Activated CD4-positive, alpha-beta T cell treated with anti-CD3 and anti-CD28 coated beads for 1 hour (primary cell): ENCODE measurements at places on chromosomes 3 and 15.

DNA sequence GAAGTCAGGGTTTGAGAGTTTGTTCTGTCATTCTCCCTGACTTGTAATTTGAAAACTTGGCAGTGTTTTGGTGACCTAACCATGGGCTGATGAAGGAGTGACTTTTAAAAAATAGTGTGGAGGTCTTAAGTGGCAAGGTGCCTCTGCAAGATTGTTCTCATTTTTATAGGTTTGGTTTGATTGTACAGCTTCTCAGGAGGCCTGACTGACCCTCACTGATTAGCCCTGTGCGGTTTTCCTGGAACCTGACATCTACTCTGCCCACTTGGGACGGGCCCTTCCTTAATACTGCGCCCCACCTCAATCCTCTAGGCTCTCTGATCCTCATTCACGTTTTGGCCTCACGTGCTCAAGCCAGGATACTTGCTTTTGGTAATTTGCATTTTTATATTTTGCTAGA lies 2.8 kb downstream of the UBE2E1 start:
- no peak for DNase-seq

DNA sequence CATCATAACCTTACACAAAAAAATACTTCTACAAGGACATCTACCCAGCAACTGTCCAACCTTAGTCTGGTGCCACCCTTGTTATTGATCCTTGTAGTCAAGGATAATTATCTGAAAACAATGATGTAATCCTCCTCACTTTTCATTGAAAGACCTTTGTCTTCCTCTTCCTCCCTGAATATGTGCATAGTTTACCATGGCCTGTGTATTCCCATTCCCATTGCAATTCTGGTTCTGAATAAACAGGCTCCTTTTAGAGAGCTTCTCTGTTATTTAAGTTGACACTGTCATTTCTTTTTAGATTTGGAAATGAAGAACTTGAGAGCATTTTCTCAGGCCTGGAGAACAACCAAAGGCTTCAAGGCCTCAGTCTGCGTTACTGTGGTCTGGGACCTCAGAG lies 53.3 kb upstream of the RNF7 start:
- DNase-seq = no peak

GRCh38 chr3:128847666-128848370 lies 31.6 kb upstream of the ACAD9 start:
- DNase-seq = no peak

GRCh38 chr3:15905041-15905440 lies 107.3 kb upstream of the ANKRD28 start:
- DNase-seq = no peak

DNA sequence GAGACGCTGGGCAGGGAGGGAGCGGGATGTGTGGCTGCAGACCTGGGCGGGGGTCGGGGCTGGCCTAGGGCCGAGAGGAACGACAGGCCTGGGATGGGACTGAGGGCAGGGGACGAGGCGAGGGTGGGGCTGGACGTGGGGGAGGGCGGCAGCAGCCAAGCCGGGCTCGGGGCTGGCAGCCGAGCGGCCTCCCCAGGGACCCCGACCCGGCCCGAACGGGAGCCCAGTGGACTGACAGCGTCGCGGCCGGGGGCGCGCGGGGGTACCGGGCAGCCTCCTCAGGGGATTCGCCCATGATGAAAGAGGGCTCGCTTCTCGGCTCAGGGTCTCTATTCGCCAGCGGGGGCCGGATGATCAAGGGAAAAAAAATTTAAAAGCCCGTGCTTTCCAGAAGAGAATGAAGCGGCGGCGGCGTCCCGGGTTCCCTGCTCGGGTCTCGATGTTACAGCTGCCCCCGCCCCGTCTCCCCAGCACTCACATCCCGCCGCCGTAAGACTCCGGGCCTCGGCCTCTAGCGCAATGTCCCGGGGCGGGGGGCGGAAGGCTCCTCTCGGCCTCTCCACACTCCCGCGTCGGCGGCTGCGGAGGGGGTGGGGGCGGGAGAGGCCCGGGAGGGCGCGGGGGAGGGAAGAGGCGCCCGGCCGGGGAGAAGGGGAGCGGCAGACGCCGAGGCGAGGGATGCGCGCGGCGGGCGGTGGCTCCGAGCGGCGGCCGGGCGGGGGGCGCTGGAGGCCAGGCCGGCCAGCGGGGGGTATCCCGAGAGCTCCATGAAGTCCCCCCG lies 4.3 kb downstream of the PTH1R start:
- no peak for DNase-seq

DNA sequence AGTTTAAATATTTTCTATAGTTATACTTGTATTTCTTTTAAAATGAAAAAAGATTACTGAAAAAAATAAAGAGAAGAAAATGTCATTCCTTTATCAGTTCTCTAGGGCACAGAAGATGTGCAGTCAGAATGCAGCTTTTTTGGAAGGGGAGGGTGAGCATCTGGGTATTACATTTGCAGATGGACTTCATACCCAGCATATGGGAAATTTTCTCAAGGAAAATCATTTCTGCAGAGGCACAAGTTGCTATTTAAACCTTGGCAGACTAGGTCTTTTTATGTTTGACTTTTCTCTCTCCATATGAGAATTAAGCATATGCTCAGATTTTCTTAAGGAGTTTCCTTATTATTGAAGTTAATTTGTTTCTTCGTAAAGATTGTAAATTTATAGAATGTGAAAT lies 39.5 kb upstream of the ZNF385D start:
- no peak for DNase-seq

DNA sequence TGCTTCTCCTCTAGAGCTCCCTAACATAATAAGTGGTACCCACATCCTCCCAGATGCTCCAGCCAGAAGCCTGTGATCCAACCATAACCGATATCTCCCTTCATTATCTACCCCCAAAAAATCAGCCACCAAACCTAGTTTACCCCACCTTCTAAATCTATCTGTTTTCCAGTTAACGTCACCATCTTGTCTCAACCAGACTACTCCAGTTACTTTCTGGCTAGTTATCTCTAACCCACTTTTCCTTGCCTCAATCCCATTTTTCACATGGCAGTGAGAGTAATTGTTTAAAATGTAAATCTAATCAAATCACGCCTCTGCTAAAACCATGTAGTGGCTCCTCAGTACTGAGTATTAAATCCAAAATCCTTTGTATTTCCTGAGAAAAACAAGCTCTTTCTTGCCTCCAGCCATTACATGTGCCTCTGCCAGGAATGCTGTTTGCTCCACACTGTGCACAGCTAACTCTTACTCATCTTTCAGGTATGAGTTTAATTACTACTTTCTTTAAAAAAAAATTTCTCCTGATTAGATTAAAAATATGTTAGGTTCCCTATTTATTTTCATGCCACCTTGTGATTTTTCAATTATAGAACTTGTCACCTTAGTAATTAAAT lies 15.4 kb downstream of the CCDC54 start:
- no peak for DNase-seq

GRCh38 chr3:159807137-159808040 lies 181.2 kb upstream of the IL12A start:
- DNase-seq = no peak

- no peak for DNase-seq
Observed at GRCh38 chr3:136544532-136544931, 207.6 kb downstream of the STAG1 start.

DNA sequence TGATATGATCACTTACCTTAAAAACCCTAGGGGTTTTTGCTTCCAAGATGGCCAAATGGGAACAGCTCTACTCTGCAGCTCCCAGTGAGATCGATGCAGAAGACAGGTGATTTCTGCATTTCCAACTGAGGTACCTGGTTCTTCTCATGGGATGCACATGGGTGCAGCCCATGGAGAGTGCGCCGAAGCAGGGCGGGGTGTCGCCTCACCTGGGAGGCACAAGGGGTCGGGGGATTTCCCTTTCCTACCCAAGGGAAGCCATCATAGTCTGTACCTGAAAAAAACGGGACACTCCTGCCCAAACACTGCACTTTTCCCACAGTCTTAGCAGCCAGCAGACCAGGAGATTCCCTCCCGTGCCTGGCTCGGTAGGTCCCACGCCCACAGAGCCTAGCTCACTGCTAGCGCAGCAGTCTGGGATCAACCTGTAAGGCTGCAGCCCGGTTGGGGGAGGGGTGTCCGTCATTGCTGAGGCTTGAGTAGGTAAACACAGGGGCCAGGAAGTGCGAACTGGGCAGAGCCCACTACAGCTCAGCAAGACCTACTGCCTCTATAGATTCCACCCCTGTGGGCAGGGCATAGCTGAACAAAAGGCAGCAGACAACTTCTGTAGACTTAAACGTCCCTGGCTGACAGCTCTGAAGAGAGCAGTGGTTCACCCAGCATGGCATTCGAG lies 78.6 kb downstream of the CTNNB1 start:
- no peak for DNase-seq

- no peak for DNase-seq
Observed at GRCh38 chr3:177826253-177826652, 629.0 kb upstream of the TBL1XR1 start.

- DNase-seq = no peak
Observed at GRCh38 chr3:187900993-187901755, 155.9 kb upstream of the BCL6 start.

DNA sequence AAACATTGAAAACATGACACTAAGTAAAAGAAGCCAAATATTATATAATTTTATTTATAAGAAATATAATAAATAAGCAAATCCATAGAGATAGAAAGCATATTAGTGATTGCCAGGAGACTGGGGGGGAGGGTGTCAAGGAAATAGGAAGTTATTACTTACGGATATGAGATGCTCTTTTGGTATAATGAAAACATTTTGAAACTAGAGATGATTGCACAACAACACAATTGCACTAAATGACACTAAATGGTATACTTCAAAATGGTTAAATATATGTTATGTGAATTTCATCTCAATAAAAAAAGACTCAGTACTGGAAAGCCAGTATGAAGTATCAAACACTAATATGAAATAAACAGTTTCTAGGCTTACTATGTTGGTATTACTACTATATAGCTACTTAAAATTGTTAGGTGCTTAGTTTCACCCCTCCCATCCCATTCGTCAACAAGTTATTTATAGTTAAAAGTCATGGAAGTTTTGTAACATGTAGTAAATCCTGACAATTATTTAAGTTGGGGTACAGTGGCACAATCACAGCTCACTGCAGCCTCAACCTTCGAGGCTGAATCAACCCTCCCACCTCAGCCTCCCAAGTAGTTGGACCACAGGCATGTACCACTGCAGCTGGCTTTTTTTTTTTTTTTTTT lies 43.7 kb downstream of the STAG1 start:
- DNase-seq = no peak

DNA sequence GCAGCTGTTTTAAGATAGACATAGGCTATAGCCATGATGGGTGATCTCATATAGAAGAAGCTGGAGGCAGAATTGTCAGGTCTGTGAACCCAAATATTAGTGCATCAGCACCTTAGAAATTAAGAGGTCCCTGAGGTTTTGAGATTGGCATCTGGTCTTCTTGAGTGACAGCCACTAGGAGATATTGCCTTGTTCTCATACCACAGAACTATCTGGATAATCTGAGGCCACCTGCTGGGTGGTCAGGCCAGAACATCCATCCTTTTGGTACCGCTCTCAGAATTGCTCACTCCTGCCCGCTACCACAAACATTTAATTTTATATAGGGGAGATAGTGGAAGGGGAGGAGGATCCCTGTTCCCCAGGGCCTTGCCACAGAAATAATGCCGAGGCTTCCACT lies 210.6 kb upstream of the ZPLD1 start:
- DNase-seq = no peak

- no peak for DNase-seq
Observed at GRCh38 chr3:141940194-141940776, 63.8 kb downstream of the ATP1B3 start.
